Activated T-helper 1 cell treated with Interleukin-2 at 50 U/mL for 16 hours (primary cell): ENCODE measurements at places on chromosomes 6 and 20.

DNA sequence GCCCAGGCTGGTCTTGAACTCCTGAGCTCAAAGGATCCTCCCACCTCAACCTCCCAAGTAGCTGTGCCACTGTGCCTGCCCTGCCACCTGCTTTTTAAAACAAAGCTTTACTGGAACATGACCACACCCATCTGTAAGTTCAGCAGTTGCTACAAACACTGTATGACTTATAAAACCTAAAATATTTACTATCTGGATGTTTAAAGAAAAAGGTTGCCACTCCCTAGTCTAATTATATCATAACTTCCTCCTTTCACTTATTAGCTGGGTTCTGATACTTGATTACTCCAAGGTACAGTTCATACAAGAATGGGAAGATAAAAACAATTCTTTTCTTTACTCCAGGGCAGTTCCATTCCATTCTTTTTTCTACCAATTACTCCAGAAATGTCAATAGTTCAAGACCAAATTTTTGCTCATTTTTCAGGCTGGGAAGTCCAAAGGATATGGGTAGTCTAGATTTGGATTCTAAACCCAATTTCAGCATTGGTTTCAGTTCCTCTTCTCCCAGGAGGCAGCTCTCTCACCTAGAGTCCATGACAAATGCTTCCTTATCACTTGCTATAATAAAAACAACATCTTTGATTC is 63.1 kb downstream of the SEC63 start:
- no peak for DNase-seq

- DNase-seq = no peak
Measured at GRCh38 chr20:46354920-46355654, 46.8 kb upstream of the CDH22 start.

DNA sequence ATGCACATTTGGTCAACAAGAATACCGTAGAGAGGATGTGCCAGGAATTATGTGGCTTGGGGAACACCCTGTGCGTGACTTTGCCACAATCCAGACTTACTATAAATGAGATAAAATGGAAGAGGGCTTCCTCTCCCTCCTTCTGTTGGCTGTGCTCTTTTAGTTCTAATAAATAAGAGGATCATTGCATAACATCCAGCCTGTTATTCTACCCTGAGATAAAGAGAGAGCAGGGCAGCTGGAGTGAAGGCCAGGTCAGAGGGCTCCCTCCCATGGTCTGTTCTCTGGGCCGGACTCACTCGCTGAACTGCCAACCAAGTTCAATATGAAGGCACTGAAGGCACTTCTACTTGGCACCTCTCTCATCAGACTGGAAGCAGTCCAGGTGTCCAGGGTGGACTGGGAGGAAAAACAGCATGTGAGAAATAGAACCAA is 91.7 kb downstream of the MTFR2 start:
- no peak for DNase-seq

GRCh38 chr6:54115966-54116365 is 4.7 kb downstream of the MLIP start:
- DNase-seq = no peak

- DNase-seq = no peak
Measured at GRCh38 chr6:111105578-111105977, 18.3 kb downstream of the SLC16A10 start.

DNA sequence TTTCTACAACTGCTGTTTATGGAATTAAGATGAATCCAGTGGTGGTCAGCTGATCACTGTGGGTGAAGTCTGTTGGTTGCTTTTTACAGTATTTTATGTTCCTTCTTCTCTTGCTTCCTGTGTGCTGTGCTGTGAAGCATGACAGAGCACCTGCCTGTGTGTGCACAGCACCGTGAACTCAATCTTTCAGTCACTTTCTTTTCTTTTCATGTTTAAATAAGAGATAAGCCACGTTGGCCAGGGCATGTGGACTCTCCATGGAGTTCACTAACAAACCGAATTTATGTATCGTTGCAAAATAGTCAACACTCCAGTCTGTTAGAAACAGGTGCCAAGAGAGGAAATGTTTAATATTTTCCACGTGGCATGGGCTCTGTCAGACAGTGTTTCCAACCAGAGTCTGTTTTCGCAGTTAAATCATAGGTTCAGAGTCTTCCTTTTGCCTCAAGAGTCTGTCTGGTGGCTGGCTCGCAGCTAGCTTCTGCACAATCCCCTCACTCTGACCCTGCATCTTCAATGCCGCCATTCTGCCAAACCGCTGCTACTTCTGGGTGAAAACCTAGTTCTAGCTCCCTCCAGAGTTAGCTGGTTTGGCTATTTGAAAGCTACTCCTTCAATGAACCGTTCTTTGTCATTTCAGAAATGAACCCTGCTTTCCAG is 73.2 kb downstream of the QRSL1 start:
- DNase-seq = no peak

DNA sequence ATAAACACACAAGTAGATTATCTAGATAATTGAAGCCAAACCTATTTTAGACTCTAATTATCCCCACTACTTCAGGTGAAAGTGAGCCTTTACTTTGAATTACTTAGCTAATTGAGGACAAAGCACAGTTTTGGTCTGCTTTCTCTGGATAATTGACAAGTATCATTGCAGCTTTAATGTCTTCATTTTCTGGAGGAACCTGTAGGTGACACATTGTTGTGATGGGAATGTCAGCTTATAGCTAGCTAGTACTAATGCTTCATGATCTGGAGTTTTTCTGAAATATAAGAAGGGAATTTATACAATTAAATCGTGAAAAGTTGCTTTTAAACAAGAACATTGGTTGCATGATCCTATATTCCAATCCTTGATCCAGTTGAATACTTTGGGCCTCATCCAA is 319.3 kb upstream of the CITED2 start:
- DNase-seq = no peak

GRCh38 chr20:49637046-49637637 is 69.2 kb upstream of the PTGIS start:
- no peak for DNase-seq

DNA sequence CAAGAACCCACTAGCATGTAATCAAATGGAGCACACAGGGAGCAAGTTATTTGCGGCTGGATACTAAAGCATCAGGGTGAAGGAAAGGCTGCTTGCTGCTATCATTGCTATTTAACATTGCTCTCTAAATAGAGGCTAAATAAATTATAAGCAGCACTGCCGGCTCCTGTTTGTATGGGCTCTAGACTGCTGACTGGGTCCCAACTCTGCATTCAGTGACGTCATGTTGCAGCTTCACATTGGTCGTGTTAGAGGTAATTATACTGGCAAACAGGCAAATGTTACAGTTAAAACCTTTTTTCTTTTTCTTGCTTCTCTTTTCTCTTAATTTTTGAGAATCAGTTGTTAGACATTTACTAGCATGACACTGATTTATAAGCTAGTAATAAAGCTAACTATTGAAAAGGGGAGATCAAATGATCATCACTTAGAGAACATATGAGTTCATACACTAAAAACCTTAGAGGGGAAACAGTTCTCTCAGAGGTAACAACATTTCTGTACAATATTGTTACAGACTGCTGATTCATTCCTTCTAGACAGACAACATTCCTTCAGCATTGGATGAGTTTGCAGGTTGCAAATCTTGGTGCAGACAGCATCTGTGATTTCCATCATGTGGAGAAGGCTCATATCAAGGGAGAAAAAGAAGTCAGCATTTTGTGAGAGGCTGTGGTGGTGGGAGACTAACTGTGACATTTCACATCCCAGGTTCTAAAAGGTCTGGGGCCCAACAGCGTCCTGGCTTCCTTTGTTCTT is 15.9 kb downstream of the RFPL4B start:
- DNase-seq = no peak

DNA sequence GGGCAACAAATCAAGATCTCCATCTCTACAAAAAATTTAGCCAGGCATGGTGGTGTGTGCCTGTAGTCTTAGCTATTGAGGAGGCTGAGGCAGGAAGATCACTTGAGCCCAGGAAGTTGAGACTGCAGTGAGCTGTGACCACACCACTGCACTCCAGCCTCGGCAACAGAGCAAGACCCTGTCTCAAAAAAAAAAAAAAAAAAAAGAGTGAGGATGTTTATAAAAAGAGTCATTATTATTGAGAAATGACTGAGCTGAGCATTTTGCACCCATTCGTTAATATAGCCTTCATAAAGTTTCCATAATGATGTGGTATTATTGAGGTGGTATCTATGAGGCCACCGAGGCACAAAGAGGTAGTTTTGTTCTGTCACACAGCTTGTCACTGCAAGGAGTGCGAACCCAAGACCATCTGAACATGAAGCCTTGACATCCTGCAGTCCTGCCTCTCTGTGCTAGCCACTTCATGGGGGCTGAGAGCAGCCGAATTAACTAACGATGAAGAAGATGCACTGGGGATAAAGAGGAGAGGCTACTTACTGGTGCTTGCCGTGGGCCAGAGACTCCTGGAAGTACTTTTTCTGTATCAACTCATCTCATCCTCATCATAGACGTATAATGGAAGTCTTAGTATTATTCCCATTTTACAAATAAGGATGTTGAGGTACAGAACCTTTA is 175.5 kb downstream of the BCAS1 start:
- no peak for DNase-seq

DNA sequence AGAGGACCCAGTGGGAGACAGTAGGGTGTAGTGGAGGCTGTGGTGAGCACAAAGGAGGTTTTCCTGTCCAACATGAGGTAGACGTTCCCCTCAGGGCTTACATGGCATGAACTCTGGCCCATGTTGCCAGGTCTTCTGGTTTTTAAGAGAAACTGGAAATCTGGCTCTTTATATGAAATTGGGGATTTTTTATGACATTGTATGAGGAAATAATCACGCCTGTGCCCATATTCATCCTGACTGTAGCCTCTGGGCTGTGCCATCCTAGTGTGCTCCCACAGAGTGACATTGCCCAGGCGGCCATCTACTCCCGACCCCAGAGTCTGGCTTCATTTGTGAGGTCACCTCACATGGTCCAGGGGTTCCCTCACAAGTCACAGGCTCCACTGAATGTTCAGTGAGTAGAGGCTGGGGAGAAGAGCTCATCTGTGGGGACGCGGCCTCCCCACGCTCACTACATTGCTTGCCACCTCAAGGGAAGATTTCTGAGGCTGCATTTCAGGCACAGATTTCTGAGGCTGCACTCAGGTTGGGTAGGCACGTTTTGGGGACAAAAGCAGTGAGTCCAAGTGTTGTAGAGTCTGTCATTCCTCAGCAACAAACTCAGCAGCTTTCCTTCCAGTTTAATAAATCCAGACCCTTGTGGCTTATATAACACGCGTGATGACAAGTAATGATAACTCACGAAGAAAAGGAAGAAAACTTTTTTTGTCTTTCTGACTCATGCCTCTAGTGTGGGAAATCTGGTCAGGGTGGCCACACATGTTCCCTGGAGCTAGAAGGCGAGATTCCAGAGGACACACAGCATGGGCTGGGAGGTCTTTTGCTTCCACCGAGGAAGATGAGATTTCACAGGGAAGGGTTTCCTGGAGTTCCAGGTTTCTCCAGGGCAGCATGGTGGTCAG is 41.7 kb downstream of the SLC24A3 start:
- no peak for DNase-seq

- DNase-seq = no peak
Measured at GRCh38 chr6:72832271-72832670, 210.4 kb downstream of the KCNQ5 start.

- no peak for DNase-seq
Measured at GRCh38 chr20:14866841-14867514, 529.6 kb upstream of the FLRT3 start.

DNA sequence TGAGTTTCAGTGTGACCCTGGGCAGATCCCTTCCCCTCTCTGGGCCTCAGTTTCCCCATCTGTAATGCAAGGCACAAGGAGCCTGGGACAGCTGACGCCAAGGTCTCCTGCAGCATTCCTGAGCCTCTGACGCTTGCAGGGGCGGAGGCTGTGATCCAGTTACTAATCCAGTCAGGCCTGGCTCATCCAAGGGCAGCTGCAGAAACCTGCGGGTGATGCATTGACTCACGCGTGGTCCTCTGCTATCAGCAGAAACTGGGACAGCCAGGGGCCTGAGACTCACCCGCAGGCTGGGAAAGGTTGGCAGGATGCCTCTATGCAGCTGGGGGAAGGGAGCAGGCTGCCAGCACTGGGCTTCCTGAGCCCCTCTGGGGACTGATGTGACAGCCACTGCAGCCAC is 65.0 kb upstream of the SIRPA start:
- DNase-seq = no peak

DNA sequence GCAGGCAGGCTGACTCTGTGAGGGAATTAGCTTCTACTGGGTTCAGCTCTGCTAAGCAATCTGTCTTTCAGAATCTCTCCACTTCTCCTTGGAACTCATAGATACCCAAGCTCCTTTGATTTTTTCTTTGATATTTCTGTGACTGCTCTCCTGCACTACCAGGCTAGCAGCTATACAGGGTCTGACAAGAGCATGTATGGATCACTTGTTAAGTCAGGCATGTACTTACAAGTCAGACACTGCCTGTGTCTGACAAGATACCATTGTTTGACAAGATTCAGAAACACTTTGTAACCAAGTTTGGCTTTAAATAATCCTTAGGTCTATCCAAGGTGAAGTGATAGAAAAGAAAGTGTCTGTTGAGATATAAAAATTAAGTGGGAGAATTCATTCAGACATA is 79.5 kb downstream of the SESN1 start:
- no peak for DNase-seq

GRCh38 chr6:160349020-160349441 is 853 bp downstream of the SLC22A3 start:
- DNase-seq = no peak

DNA sequence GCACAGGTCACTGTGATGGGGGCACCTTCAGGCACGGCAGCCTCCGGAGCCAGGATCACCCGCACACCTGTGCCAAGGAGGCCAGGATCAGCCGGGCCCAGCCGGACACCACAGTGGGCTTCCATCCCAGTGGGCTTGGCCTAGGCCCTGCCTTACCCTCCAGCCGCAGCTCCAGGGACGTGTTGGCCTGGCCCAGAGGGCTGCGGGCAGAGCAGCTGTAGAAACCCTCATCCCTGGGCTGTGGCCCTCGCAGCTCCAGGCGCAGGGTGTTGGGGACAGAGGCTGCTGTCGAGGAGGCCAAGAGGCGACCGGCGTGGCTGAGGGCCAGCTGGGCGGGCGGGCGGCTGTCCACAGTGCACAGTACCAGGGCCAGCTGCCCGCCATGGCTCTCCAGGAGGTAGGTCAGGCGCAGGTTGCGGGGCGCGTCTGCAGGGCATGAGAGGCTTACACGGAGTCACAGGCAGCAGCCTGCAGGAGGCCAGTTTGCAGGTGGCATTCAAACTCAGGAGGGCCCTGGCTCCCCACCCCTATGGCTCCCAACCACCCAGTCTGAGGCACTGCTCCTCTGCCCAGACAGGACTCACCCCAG is 11.0 kb upstream of the ADAM33 start:
- DNase-seq = no peak

GRCh38 chr6:49541210-49541724 is 9.2 kb upstream of the C6orf141 start:
- no peak for DNase-seq

DNA sequence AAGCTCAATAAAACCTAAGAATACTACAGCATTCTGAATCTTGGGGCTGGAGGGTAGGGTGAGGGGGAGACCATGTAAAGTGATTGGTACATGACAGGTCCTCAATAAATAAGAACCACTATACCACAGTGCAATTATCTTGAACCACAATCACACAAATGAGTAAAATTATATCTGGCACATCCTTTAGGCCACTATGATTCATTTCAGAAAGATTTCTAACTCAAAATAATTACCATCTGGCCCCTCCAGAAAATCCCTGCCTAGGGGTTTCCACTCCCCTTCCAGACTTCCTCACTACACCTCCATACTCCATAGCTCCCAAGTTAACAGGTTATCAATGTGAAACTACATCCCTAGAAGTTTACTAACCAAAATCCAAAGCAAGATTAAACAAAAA is 19.7 kb downstream of the AKIRIN2 start:
- no peak for DNase-seq
